ENCODE measurements at places on chromosomes 1 and 21. TPM values are rescaled to one million over a fixed set of nuclear protein-coding genes. Genes with fewer than 3 reads are reported as not detected.

Gene CTSK
- 6.7 TPM for total RNA-seq

Gene TPTE
- not detected for total RNA-seq

- H3K4me1 ChIP-seq = no peaks in the 10 kb centered on the region
- peaks cover 13% of the 10 kb centered on the region for H3K27me3 ChIP-seq
- DNase-seq = no peak
- no peak overlapping the region for H3K27ac ChIP-seq
- no peaks in the 10 kb centered on the region for H3K36me3 ChIP-seq
Measured at GRCh38 chr1:53619367-53620060, 119.5 kb downstream of the GLIS1 start.

- H3K4me3 ChIP-seq = no peak overlapping the region
- no peaks in the 10 kb centered on the region for H3K27me3 ChIP-seq
- no peaks in the 10 kb centered on the region for H3K4me1 ChIP-seq
- no peak overlapping the region for H3K27ac ChIP-seq
- no peak for DNase-seq
- peaks cover 7% of the 10 kb centered on the region for H3K36me3 ChIP-seq
Measured at GRCh38 chr1:202329891-202330290, 11.8 kb downstream of the UBE2T start.
